Stimulated activated CD4-positive, alpha-beta T cell treated with anti-CD3 and anti-CD28 coated beads, Interleukin-4, amount 100 ng/mL, for 4 hours (primary cell): ENCODE measurements at places on chromosomes 13 and 19.
A peak's percentile ranks its signal among the peaks of the same experiment; 100 is the strongest.

- peak; percentile 27 for DNase-seq
These were observed 47.6 kb downstream of the PTPRS start for GRCh38 chr19:5292822-5293611.

- no peak for DNase-seq
These were observed 177.5 kb downstream of the FOXO1 start for GRCh38 chr13:40488869-40489391.

DNA sequence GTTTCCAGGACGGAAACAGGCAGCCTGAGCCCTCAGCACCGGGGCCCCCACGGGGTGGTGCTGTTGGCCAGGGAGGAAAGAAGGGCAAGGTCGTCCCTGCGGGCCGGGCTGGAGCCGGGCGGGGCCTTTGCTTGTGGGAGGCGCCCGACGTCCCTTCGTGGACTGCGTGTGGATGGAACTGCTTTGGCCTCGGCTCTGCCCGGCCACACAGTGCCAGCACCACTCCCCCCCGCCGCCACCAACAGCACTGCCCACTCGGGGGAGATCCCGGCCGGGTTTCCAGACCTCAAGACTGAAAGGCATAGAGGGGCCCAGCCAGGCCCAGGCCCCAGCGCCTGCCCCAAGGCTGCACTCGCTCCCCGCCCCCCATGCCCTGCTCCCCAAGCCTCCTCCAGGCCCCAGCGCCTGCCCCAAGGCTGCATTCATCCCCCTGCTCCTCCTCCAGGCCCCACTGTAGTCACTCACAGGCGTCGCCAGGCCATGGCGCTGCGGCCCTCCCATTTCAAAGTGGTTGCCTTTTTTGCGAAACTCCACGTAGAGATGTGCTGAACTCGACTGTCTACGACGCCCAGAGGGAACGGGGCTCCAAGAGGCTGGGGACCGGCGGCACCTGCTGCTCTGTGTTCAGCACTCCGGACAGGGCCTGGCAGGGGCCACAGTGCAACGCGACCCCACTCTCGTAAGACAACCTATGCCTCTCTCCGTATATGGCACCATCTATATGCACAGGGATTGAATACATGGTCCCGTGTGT, 22.5 kb downstream of the C13orf46 start:
- peak; percentile 57 for DNase-seq

GRCh38 chr19:47609906-47610894, 1.3 kb downstream of the BICRA start:
- peak; percentile 34 for DNase-seq

GRCh38 chr13:20711301-20712044, 8.0 kb downstream of the IL17D start:
- DNase-seq: no peak

DNA sequence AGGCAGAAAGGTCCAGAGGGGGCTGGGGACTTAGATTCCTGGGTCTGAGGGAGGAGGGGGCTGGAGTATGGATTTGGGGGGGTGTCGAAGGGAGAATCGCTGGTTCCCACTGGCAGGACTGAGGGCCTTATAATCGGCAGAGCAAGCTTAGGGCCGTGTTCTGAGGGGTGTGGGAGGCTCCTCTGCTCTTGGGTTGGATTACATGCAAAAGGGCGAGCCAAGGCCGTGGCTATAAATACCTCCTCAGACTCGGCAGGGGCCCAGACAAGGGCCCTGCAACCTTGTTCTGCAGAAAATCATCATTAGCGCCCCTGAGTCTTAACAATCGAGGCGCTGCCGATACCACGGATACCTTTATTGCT, 707 bp upstream of the MAMSTR start:
- no peak for DNase-seq

- DNase-seq: no peak
These were observed 41.9 kb upstream of the SERPINE3 start for GRCh38 chr13:51297556-51297955.

- DNase-seq: no peak
These were observed 29.0 kb upstream of the MIER2 start for GRCh38 chr19:373391-374182.

DNA sequence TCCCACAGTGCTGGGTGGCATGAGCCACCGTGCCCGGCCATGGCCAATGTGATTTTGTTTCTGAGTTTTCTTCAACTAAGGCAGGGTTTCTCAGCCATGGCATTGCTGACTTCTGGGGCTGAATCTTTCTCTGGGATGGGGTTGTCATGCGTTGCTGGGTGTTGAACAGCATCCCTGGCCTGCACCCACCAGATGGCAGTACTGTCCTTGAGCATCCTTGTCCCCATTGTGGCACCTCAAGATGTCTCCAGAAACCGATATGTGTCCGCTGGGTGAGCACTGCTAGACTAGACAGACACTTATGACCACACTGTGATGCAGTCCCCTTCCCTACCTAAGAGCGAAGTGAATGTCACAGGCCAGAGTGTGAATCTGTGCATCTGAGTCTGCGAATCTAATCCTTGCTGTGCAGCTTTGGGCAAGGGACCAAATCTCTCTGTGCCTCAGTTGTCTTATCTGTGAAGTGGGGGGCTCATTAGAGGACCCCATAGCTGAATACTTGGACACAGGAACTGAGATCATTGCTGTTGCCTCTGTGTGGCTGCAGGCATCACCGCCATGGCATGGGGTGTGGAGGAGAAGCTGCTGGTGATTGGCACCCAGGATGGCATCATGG, 50.3 kb upstream of the SIN3B start:
- no peak for DNase-seq

- DNase-seq: no peak
These were observed 629.9 kb downstream of the DIAPH3 start for GRCh38 chr13:59533561-59534555.

DNA sequence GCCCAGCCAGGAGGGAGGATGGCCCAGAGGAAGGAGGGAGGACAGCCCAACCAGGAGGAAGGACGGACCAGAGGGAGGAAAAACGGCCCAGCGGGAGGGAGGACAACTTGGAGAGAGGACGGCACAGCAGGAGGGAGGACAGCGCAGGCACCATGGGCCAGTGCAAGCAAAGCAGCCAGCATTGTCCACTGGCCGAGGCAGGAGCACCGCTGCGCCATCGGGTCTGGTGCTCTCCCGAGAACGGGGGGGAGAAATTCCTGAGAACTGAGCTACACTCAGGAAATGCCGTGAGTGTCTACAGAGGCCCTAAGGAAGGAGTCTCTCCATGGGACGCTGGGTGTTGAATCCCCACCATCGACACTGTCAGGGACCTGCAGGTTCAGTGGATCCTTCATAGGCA, 38.5 kb upstream of the SOX1 start:
- no peak for DNase-seq

DNA sequence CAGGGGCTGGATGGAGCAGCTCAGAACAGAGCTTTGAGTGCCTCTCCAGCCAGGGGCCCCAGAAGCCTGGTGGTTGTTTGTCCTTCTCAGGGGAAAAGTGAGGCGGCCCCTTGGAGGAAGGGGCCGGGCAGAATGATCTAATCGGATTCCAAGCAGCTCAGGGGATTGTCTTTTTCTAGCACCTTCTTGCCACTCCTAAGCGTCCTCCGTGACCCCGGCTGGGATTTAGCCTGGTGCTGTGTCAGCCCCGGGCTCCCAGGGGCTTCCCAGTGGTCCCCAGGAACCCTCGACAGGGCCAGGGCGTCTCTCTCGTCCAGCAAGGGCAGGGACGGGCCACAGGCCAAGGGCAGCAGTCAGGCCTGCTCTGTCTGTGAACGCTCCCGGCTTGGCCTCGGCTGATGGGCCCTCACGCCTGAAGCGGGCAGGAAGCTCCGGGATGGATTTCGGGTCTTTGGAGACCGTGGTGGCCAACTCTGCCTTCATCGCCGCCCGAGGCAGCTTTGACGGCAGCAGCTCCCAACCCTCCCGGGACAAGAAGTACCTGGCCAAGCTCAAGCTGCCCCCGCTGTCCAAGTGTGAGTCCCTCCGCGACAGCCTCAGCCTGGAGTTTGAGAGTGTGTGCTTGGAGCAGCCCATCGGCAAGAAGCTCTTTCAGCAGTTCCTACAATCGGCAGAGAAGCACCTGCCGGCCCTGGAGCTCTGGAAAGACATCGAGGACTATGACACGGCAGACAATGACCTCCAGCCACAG, at the start of gene GRK1:
TSS of gene GRK1 (plus strand) at position 269 of the 751 bp plus-strand sequence. CDS start at position 437, 168 bp downstream.
- DNase-seq: no peak

- DNase-seq: no peak
These were observed 924 bp downstream of the TNFSF13B start for GRCh38 chr13:108270442-108270841.

DNA sequence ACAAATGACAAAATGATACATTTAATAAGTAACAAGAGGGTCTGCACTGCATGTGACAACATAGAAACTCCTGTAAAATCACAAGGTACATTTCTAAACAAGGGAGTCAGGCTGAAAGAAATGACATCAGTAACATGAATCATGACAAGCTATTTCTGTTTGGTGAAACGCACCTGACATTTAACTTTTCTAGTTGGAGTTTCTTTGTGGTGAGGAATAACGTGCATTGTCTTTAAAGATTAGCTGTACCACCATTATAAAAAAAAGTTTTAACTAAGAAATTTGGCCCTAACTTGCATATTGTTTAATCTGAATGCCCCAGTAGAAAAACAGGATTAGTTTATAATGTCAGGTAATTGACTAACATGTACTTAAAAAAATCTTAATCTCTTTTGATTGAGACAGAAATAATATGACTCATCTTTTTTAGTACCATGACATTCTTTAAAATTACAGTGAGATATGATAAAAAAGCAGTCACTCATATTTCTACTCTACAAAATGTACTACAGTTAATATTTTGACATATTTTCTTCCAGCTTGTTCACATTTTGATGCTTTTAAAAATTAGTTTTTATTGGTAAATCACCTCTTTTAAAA, 418.2 kb downstream of the KLF12 start:
- no peak for DNase-seq

- DNase-seq: no peak
These were observed 156.6 kb downstream of the IRS2 start for GRCh38 chr13:109629737-109630136.

DNA sequence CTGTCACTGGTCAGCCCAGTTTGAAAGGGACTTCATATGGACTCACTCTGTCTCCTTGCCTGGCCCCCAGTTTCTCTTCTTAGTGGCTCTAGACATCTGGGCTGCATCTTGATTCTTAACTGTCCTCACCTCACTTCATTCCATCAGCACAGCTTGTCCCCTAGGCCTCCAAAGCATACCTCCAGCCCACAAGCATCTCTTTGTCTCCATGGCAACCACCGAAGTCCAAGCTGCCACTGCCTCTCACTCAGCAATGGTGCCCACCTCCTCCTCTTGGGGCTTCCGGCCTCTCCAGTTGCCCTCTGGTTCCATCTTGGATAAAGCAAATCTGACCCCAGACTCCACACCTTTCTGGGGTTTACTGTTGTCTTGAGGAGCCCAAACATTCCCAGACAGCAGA, 9.9 kb upstream of the KLHL26 start:
- no peak for DNase-seq

DNA sequence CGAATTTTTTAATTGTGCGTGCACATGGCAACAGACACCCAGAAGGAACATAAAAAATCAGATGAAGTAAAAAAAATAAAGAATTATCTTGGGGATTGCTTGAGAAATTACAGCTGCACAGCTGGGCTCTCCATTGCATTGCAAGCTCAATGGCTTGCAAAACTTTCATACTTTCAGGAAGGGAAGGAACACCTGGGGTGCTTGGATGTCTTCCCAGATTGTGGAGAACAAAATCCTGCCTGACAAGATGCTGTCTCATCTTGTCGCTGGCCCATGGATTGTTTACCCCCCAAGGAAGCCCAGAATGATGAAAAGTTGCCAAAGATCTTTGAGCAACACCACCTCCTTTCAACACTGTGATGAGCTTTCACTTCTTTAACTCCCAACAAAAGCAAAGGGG, 11.0 kb upstream of the CASP14 start:
- no peak for DNase-seq

DNA sequence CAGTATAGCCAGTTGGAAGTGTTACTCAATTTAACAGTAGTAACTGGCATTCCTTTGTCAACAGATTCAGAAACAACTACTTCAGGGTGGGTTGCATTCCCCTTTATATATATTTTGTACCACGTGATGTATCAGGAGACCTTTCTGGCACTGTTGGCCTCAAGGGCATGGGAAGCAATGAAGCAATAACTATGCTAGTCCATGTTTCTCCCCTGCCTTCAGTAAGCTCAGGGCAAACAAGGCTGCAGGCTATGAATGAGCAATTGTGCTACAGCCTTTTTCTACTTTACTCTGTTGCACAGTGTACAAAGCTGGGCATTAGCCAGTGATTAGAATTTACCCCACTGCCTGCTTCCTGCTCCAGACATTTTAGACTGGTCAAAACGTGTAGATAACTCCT, 348.8 kb downstream of the GPC5 start:
- DNase-seq: no peak

DNA sequence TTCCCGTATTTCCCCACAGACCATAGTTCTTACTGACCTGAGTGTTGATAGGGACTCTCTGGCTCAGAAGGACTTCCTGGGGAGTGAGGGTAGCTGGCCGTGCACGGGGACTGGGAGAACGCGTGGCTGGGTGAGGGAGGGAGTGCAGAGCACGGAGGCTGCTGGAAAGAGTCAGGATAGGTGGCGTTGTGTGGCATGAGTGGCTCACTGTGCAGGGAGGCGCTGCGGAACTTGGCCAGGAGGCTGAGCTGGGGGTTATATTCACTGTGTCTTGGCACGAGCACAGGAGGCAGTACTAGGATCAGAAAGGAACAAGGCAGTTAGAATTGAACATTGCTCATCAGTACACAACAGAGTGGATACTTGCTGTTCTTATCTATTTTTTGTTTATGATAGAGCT, 47.4 kb downstream of the SMAD9 start:
- no peak for DNase-seq

GRCh38 chr19:20067943-20068342, 9.9 kb upstream of the ZNF90 start:
- no peak for DNase-seq

DNA sequence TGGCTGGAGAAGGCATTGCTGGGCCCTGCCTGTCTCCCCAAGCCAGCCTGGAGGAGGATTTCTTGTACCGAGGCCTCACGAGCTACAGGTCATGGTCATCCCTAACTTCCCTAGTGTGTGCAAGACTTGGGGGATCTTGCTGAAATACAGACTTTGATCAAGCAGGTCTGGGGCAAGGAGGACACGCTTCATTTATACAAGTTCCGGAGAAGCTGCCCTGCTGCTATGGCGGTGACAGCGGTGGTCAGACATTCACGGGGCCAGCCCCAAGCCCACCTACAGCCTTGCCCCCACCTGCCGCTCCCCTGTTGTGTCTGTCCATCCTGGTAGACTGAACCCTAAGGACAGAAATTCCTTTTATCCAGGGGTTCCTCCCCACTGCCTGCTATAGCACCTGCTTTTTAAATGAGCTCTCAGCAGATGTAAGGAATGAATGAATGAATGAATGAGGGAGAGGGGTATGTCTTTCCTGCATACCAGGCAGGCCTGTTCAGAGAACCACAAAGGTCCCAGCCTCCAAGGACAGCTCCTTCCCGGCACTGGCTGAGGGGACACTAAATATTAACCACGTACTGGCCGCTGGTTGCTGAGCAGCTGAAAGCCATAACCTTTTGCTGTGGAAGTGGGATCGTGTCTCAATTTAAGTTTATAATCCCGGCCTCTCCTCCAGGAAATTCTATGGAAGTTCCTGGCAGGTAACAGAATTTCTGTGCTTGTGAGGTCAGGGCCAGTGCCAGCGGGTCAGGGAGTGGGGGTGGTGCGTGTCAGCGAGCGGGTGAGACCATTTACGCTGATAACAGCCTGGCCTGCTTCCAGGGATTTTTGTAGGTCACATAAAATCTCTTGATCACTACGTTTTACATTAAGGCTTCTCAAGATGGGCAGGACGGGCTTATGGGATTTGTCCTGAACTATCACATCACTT, 27.1 kb downstream of the TSSK6 start:
- no peak for DNase-seq
